ENCODE measurements at places on chromosomes 7 and 10.

- no peak for DNase-seq
These were observed 85.2 kb downstream of the SORBS1 start for GRCh38 chr10:95475827-95476468.

GRCh38 chr7:131502810-131503508, 53.5 kb downstream of the PODXL start:
- DNase-seq: no peak

GRCh38 chr10:78483641-78484040, 450.0 kb downstream of the RPS24 start:
- DNase-seq: no peak

DNA sequence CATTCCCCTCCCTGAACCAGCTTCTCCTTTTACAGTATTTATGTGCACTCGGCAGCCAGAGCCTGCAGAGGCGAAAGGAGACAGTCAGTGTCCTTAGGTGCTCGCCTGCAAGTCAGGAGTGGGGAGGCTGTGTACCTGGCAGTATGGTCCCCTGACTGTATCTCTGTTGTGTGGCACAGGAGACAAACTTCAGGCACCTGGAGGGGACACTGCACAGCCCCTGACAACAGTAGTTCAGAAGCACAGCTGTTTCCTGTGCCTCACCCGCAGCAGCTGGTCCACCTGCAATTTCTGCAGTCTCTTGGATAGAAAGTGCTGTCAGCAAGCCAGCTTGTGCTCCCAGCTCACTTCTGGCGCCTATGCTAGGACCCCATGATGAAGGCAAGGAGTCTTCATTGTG, 73.4 kb upstream of the LAMB4 start:
- DNase-seq: no peak

GRCh38 chr10:22852712-22853353, 75.0 kb upstream of the ARMC3 start:
- DNase-seq: no peak

- DNase-seq: no peak
These were observed 502.8 kb downstream of the REEP3 start for GRCh38 chr10:64023926-64024470.

GRCh38 chr7:94975336-94975735, 67.9 kb downstream of the PPP1R9A start:
- DNase-seq: no peak

- DNase-seq: no peak
These were observed 12.7 kb upstream of the BTBD16 start for GRCh38 chr10:122258136-122259074.

- no peak for DNase-seq
These were observed 313.3 kb downstream of the AGMO start for GRCh38 chr7:15248514-15248913.

DNA sequence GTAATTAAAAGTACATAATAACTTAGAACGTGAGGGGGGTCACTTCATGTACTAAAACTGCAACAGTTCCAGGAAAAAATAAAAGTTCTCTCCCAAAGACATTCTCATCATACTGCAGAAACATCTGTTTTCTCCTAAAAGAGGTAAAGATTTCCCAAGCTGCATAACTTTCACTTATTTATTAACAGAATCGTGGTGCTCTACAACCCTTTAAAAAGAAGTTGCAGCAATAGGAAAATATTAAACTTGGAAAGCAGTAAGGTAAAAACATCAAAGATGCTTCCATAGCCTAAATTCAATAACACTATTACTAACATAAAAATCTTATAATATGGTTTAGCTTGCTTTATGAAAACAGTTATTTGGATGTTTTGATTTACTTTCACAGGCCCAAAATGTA, 23.3 kb downstream of the ZFAND4 start:
- no peak for DNase-seq

DNA sequence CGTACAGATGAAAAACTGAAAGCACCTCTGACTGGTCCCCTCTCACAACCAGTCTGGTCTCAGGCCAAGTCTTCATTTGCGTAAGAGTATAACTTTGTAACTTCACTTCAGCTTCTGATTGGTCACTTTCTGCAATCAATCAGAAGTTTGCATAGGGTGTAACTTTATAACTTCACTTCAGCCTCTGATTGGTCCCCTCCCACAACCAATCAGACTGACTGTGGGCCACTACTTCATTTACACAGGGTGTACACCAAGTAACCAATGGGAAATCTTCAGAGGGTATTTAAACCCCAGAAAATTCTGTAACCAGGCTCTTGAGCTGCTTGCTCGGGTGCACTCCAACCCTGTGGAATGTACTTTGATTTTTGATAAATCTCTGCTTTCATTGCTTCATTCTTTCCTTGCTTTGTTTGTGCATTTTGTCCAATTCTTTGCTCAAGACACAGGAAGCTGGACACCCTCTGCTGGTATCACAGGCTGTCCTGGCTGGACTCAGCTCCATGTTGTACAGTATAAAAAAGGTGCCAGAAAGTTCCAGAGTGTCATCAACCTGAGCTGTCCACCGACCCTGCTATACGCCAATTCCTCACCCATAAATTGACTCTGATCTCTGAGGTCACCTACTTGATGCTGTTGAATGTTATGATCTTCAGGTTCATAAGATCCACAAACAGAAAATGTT, 74.5 kb downstream of the COBL start:
- no peak for DNase-seq

DNA sequence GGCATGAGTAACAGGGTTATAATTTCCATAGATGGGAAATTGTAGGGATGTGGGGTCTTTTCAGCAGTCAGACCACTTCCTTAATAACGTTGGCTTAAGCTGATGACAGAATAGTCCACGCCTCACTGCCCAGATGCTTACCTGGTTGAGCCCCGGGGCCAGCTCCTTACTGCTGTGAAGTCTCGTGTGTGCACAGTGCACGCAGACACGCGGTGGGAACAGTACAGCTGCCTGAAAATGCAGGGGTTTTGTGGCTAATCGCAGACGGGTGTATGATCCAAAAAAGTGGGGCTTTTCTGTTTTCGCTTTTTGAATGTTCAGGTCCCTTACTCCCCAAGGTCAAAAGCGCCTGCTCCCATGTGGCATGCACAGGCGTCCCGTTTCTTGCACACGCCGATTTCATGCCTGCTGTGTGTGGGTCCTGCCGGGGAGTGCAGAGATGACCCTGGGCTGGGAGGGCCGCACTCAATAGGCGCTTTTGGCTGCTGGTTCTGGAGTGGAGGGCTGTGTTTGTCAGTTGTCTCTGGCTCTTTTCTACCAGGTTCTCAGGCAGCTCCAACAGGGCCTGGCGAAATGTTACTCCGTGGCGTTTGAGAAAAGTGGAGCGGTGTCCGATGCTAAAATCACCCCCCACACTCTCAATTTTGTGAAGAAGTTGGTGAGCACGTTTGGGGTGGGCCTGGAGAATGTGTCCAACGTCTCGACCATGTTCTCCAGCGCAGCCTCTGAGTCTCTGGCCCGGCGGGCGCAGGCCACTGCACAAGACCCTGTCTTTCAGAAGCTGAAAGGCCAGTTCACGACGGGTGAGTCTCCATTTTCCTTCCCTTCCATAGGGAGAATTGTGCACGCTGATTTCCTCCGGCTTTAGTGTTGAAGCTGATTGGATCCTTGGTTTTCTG, 116.0 kb downstream of the TRRAP start:
- no peak for DNase-seq

DNA sequence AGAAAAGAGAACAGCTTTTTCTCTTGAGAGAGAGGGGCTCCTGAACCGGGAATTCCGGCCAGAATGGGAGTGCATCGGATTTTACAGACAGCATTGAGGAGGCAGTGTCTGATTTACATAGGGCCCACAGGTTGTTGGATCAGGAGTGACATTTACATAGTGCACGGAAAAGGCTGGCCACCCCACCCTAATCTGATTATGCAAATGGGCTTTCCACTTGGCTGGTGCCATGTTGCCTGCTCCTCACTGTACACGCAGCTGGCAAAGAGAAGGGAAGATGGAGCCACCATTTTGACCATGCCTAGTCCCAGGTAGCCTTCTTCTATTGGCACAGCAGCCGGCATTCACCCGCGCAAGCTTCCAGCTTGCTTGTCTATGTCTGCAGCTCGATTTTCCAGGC, 77.5 kb upstream of the FAM171A1 start:
- DNase-seq: no peak

DNA sequence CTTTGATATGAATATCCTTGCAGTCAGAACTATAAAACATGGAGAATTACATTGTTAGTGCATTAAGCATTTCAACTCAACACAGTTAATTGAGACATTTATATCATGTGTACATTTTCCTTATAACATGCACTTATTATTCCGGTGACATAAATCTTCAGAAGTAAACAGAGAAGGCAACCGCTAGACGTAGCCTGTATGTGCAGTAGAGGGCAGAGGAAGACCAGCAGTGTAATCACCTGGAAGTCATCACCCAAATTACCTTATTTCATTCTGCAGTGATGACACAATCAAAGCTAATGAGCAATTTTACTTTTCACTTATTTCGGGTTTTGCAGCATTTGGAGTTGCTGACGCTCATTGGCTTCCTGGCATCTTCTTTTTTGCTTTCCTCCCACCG, 394.6 kb downstream of the SDK1 start:
- DNase-seq: no peak

- DNase-seq: no peak
These were observed 94.2 kb downstream of the HTR5A start for GRCh38 chr7:155164316-155164715.

DNA sequence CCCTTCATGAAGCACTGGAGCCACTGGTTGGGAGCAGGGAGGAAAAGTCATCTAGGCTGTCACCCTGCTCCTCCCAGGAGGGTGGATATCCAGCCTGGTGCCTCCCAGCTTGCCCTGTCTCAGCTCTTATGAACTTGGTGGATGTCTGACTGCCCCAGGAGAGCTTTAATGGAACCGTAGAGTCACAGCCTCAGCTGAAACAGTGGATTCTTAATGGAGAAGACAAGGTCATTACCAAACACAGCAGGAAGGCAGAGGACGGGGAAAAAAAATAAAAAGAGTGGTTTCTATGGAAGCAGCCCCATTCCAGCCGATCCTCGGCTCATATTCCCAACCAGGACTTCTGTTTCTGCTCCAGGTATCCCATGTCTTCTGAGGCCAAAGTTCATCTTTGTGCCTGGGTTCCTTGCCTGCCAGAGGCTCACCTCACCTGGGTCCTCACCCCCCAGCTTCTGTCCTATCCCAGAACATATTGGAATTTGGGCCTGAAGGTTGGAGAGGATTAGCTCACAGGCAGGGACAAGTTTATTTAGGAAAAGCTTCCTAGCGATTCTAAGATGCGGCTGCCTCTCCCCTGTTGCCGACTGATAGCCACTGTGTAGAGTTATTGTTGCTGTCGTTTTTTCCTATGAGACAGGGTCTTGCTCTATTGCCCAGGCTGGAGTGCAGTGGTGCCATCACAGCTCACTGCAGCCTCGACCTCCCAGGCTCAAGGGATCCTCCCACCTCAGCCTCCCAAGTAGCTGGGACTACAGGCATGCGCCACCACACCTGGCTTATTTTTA, 15.6 kb downstream of the CCL26 start:
- DNase-seq: no peak

DNA sequence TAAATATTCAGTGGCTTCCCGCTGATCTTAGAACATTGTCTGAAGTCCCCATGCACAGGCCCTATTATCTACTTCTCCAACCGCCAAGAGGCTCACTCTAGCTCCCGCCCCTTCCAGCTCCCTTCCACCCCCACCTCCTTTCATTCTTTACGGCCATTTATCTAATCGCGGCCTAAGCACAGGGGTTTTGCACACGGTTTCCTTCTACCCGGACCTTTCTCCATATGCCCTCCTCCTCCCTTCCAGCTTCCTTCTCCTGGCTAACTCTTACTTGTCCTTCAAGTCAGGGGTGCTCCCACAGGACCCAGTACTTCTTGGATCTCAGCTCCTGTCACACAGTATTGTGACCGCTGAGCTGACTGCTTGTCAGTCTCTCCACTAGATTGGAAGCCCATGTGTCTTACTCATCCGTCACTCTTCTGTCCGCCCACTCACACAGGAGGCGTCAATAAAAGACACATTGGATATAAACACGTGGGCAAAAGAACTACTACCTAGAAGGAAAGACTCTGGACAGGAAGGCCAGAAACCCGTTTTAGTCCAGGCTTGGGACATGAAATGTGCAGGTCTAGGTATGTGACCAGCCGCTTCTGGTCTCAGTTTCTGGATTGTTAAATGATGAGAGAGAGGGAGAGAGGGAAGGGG, 20.2 kb upstream of the HPS1 start:
- DNase-seq: no peak

- DNase-seq: no peak
These were observed 301.7 kb downstream of the RPS24 start for GRCh38 chr10:78335371-78335690.

DNA sequence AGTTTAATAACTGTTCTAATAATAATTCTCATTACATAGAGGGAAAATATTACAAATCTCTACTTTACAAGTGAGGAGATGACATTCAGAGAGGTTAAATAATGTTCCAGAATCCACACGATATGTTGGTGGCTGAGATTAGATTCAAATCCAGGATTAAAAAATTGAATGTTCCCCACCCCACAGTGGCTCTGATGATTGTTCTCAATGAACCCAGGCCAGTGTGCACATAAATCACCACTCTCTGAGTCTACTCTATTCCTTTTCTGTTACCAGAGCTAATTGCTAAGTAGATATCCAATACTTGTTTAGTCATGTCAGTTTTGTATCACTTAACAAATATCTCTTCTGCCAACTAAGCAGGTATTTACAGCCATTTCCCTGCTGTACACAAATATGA, 281.0 kb downstream of the ABCA13 start:
- no peak for DNase-seq

GRCh38 chr7:86788948-86789347, 145.2 kb downstream of the GRM3 start:
- no peak for DNase-seq

DNA sequence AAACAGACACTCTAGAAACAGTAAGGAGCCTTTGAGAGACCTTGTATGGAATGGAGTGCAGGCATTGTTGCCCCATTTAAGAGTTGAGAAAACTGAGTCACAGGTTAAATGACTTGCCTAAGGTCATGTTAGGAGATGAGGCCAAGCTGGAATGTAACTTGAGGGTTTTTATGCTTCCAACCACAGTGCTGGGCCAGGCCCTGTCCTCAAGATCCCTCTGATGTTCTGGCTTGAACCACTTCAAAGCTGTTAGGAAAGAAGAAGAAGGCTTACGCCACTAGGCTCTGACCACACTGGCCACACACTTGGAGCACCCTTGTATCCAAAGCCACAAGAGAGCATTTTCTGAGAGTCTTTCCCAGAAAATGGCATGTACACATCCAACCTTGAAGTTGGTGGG, 42.7 kb downstream of the PLAU start:
- no peak for DNase-seq

- no peak for DNase-seq
These were observed 56.9 kb upstream of the PPP1R3C start for GRCh38 chr10:91689731-91690168.

DNA sequence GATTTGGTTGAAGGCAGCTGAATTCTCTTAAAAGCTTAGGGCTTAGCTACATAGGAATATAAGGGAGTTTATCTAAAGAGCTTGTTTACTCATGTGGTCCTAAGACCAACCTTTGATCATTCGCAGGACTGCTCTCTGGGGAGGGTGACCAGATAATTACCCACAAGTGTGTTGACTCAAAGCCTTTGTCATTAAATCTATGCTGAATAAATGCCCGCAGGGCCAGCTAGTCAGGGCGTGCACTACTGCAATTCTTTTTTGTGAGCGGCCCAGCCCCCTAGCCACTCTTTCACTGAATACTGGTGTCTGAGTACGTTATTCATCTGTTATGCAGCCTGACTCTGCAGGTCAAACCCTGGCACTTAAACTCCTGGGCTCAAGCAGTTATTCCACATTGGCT, 69.6 kb downstream of the AKAP9 start:
- no peak for DNase-seq
